ENCODE measurements at places on chromosomes 4 and X. TPM values are rescaled to one million over a fixed set of nuclear protein-coding genes. Genes with fewer than 3 reads are reported as not detected.

Gene YY2
- total RNA-seq, result 2.1 TPM

Gene PSAPL1
- total RNA-seq, result 0.38 TPM

Gene VEGFC
- 9.2 TPM for total RNA-seq

Gene HSFX3
- total RNA-seq, result not detected

Gene SLC6A14
- not detected for total RNA-seq

Gene PAGE2B
- total RNA-seq, result not detected

Gene COL4A6
- total RNA-seq, result 16.9 TPM

Gene TNIP3
- 0.43 TPM for total RNA-seq

Gene ACE2
- total RNA-seq, result not detected

Gene NR0B1
- 20.4 TPM for total RNA-seq

Gene ARMCX4
- 0.50 TPM for total RNA-seq

Gene SSX4
- not detected for total RNA-seq

Gene LUZP4
- not detected for total RNA-seq

Gene SOWAHD
- total RNA-seq, result 0.06 TPM

Gene ETDA
- not detected for total RNA-seq
